ENCODE measurements at places on chromosomes 1 and 21.
A peak's percentile ranks its signal among the peaks of the same experiment; 100 is the strongest.

DNA sequence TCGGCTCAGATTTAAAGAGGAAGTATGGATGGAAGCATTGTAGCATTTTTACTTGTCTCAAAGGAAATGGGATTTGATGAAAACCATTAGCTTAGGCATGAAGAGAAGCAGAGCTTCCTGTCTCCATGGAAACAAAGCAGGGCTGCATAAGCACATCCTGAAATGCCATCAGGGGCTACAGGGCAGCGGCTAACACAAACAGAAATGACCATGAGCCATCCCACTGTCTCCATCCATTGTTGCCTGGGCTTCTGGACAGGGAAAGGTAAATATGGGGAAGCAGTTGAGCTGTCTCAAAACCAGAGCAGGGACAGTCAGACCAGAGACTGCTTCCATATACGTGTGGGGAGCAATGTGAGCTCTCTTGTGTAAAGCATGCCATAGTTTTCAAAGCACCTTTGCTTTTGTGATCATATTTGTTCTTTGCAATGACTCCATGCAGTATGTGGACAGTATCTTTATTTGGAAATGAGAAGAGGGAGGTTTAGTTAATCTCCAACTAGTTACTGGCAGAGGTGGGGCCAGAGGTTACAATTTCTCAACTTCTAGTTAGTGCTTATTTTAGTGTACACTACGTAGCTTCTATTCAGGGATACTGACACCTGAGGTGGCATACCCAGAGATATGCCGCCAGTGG lies 176.1 kb downstream of the CACNA1E start:
- DNase-seq, result no peak

- no peak for DNase-seq
Observed at GRCh38 chr1:177897998-177898654, 71.7 kb downstream of the SEC16B start.

DNA sequence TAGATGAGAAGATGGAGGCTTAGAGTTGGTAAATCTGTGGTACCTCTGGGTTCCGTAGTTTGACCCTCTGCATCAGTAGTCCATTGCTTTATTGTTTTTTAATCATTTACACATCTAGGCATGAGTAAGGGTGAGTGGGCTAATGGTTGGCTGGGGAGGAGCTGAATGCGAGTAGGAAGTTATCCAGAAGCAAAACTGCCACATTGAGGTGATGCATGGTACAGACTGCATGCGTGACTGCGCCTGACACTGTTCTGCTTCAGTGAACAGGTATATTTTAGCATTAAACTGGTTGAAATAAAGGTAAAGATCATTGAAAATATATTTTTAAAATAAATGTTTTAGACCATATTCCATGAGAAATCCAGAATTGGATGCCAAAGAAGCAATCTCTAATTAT lies 4.4 kb downstream of the DNAJC16 start:
- no peak for DNase-seq

GRCh38 chr1:36621531-36621930 lies 138.8 kb upstream of the CSF3R start:
- DNase-seq, result no peak

DNA sequence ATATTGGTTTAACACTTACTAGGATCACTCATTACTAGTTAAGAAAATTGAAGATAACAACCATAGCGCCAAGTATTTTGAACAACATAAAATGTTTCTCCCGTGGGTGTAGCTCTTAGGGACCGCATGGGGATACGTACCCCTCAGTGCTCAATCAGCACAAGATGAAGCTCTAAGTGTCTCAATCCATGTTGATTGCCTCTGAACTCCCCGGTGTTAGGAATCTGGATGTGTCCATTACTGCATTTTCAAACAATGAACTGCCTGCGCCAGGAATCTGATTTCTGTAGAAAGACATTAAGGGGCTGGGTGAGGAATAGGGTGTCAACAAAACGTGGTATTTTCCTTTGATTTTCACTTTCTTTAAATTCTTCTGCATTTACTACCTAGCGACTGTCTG lies 100.2 kb downstream of the LMO4 start:
- no peak for DNase-seq

GRCh38 chr21:15301736-15302135 lies 236.9 kb upstream of the NRIP1 start:
- DNase-seq, result no peak

- no peak for DNase-seq
Observed at GRCh38 chr1:78721136-78721535, 71.5 kb downstream of the IFI44 start.

GRCh38 chr1:27994060-27994459 lies 34.3 kb downstream of the XKR8 start:
- DNase-seq, result no peak

DNA sequence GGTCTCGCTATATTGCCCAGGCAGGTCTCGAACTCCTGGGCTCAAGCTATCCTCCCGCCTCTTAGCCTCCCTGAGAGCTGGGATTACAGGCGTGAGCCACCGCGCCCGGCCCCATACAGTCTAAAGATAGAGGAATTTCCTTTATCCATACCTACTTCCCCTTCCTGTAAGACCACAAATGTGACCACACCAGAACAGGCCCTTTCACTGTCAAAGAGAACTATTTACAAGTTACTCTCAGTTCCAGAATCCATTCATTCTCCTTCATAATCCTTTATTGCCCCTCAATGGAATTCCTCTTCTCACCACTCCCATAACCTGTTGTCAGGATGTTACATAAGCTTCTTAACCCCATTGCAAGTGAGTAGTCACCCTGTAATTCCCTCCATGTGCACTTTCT lies 26.3 kb upstream of the SLC5A9 start:
- DNase-seq, result no peak

- no peak for DNase-seq
Observed at GRCh38 chr1:221316491-221317056, 425.3 kb downstream of the DUSP10 start.

DNA sequence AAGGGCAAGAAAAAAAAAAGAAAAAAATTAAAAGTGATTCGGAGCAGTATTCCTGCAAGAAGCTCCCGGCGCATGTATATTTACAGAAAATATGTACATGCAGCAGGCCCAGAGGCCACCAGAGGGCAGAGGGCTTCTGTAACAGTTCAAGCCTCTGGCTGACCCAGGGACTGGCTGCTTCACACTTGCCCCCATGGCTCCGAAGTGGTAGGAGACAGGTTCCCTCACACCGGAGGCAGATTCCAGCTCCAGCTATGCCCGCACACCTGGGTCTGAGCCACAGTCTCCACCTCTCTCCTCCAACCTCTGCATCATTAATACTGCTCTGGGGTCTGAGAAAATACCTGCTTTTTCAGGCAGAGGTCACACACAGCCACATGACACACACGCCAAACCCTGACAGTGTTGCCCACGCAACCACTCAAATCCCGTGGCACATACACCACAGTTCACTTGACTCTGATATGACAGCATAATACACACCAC lies 2.2 kb upstream of the ARHGAP30 start:
- no peak for DNase-seq

DNA sequence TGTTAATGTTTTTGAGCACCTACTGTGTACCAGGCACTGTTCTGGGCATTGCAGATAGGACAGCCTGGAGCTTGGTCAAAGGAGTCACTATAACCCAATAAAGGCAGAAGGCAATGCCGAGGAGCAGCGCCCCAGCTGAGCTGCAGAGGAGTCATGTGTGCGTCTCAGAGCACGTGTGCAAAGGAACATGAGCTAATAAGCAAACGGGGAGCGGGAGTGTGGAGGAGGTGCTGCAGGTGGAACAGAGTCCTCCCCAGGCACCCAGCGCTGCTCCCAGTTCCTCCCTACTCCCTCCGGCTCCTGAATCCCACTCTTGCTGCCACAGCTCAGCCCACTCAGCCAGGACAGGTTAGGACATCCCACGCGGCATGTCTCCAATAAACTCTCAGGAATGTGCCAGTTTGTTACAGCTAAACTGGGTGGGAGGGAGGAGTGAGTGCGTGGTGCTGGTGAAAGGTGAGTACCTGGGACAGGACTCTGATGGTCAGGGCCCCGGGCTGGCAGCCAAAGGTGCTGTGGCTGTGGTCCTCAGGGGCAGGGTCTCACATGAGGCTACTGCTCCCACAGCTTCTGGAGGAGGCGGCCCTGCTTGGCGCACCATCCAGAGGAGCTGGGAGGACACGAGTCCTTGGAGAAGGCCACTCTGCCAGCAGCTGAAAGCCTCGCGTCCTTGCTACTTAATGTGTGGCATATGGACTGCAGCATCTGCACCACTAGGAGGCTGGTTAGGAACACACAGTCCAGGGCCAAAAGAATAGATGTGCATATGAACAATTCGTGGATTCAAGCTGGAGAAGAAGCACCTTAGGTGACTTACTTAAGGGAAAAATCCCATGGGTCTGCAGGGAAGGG lies 52.3 kb downstream of the GRIK3 start:
- DNase-seq, result no peak

DNA sequence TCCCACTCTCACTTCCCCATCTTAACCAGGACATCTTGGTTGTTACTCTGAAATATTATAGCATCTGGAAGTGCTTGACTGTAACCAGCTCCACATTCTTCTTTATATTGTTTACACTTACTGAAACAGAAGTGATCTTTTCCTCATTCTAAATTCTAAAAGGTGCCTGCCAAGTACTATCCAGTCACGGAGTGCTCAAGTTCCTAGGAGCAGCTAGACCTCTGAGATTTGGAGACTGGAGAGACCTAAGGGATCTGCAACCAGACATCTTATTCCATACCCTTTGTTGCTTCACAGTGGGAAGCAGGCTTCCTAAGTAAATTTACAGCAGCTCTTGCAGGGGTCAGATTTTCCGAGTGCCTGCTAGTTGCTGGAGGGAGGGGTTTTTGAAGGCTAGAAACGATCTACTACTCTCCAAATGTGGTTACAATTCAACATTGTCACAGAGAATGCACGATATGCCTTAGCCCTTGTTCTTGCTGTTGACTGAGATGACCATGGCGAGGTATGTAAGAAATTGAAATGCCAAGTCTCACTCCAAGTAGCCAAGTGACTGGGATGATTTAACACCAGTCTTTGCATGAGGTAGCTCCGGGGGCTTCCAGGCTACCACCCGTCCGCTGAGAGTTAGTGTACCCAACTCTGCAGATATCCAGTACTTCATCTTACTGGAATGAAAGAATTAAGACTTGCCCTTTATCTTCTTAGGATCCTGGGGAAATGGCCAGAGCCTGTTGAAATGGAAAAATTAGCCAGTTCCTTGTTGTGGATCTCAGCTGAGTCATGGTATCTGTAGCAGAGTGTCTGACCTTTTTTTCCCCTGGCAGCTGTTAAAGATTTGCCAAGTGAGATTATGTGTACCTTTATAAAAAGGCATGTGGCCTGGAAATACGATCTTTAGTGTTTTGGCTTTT lies 150.8 kb downstream of the MAST2 start:
- peak; percentile 36 for DNase-seq

- peak; percentile 81 for DNase-seq
Observed at GRCh38 chr1:54167422-54168139, 14.8 kb upstream of the CDCP2 start.

DNA sequence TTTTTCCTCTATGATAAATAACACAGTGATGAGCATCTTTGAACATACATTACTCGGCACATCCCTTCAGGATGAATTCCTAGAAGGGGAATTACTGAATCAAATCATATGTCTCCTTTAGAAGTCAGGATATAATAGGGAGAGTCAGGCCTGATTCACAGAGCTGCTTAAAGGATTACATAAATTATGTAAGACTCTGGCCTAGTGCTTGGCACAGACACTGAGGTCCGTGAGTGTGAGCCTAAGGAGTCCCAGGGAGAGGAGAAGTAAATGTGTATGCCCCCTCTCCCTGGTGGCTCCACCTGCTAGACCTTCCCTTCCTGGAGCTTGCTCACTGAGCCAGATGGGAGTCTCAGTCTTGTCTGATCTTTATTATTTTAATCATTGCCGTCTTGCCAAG lies 8.6 kb upstream of the FOXE3 start:
- DNase-seq, result no peak

DNA sequence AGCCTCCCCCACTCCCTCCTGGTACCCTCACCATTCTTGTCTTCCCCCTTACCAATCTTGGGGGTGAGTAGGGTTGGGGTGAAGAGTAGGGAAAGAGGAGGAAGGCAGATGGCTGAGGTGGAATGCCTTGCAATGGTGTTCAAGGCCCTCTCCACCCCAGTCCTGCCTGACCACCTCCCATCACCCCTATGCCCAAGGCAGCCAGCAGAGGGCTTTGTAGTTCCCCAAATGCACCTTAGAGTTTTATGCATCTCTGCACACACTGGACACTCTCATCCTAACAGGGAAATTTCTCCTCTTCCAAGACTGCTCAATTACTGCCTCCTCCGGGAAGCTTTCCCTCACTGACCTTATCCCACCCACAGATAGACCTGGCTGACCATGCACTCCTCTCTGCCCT lies 15.4 kb downstream of the KIF17 start:
- DNase-seq, result no peak

DNA sequence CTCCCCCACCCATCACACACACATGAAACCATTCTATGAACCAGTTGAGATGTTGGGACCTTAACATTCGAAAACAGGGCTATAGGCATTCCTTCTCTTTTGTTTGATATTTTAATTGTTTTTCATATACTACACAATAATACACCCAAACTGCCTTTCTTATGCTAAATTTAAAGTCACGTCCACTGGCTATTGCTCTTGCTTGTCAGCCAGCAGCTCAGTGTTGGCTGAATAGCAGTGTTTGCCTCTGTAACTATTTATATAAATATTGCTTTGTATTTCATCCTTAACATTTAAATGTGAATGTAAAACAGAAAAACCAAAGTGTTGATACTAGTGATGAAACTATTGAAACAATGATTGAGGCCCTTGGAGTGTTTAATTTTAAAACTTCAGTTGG lies 234.4 kb upstream of the KCNK2 start:
- no peak for DNase-seq

- DNase-seq, result no peak
Observed at GRCh38 chr1:107477233-107477632, 336.4 kb downstream of the NTNG1 start.

DNA sequence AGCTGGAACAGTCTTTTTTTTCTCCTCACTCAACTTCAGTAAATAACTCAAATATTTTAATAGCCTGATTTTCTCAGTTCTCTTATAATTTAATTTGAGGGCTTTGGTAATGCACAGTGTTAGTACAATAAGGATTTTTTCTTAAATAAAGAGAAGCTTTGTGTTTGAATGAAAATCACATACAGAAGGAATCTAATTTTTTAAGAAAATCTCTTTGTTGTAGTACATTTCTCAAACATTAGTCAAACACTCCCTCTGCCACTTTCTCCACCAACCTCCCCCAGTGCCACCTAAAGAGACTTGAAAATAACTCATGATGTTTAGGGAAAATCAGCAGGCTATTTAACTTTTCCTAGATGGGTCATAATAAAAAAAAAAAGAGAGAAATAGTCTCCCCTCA lies 42.3 kb upstream of the ACP6 start:
- no peak for DNase-seq

DNA sequence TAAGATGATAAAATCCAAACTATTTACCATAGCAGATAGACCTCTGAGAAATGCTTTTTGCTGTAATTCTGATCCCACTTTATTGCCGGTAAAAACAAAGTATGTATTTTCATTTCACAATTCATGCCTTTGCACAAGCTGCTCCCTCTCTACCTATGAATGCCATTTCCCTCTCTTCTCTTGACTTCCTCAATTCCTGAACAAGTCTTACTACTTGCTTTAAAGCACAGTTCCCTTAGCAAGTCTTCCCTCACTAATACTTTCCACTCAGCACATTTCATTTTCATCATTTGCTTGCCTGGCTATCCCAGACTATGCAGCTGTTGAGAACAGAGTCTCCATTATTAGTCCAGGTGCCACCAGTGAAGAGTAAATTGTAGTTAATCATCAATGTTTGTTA lies 13.8 kb downstream of the GPATCH2 start:
- no peak for DNase-seq
